A549 treated with GW870086 at 1 μM for 4 hours (cell line): ENCODE measurements at places on chromosomes 7 and 10. TPM values are rescaled to one million over a fixed set of nuclear protein-coding genes. Genes with fewer than 3 reads are reported as not detected.

The HOGA1 gene
- 1.2 to 2.0 TPM (median 1.7 TPM) in 5 replicates for total RNA-seq

The RNF32 gene
- total RNA-seq, result 1.2 to 2.0 TPM (median 1.6 TPM) in 5 replicates

The HGF gene
- total RNA-seq, result 0.03 to 0.07 TPM in 2 of 5 replicates, not detected in the others

The PSTK gene
- total RNA-seq, result 4.2 to 5.2 TPM (median 5.0 TPM) in 5 replicates

The SYCE1 gene
- not detected in 5 replicates for total RNA-seq

The CDNF gene
- 0.95 to 1.6 TPM (median 1.3 TPM) in 5 replicates for total RNA-seq

The GPR158 gene
- total RNA-seq, result 0.05 to 0.07 TPM (median 0.06 TPM) in 4 of 5 replicates, not detected in the other

The CEP55 gene
- 53.5 to 73.6 TPM (median 65.2 TPM) in 5 replicates for total RNA-seq

The CYREN gene
- 69.6 to 87.8 TPM (median 77.0 TPM) in 5 replicates for total RNA-seq

The PLPP4 gene
- total RNA-seq, result 0.28 to 0.42 TPM in 2 of 5 replicates, not detected in the others

The TMEM72 gene
- total RNA-seq, result not detected in 5 replicates

The FBXL13 gene
- 0.26 to 0.65 TPM (median 0.33 TPM) in 5 replicates for total RNA-seq

The NEURL1 gene
- total RNA-seq, result 0.19 to 0.69 TPM (median 0.38 TPM) in 5 replicates

The TAS2R5 gene
- total RNA-seq, result 0.37 to 0.51 TPM (median 0.41 TPM) in 5 replicates

The GPC2 gene
- 0.32 to 1.5 TPM (median 0.84 TPM) in 5 replicates for total RNA-seq

The CLRN3 gene
- total RNA-seq, result not detected in 5 replicates

The ARHGAP19 gene
- 4.8 to 5.7 TPM (median 5.2 TPM) in 5 replicates for total RNA-seq

The SORCS1 gene
- total RNA-seq, result not detected in 5 replicates

The ITPRID1 gene
- not detected in 5 replicates for total RNA-seq

The UBN2 gene
- total RNA-seq, result 1.9 to 3.9 TPM (median 2.8 TPM) in 5 replicates

The ALOX5 gene
- total RNA-seq, result 0.17 to 0.56 TPM (median 0.31 TPM) in 5 replicates

The KCP gene
- 0.09 to 0.18 TPM (median 0.14 TPM) in 5 replicates for total RNA-seq

The PGAM2 gene
- not detected in 5 replicates for total RNA-seq

The NPSR1 gene
- not detected in 5 replicates for total RNA-seq

The PTF1A gene
- total RNA-seq, result not detected in 5 replicates

The BAIAP2L1 gene
- total RNA-seq, result 45.7 to 57.5 TPM (median 53.0 TPM) in 5 replicates

The PDZD7 gene
- 0.67 to 1.3 TPM (median 0.90 TPM) in 5 replicates for total RNA-seq

The PON1 gene
- total RNA-seq, result 0.64 to 1.1 TPM (median 0.80 TPM) in 5 replicates

The HOXA7 gene
- total RNA-seq, result 3.7 to 4.8 TPM (median 4.6 TPM) in 5 replicates

The MYPN gene
- total RNA-seq, result 2.0 to 2.9 TPM (median 2.3 TPM) in 5 replicates

The COL28A1 gene
- 0.54 to 1.0 TPM (median 0.59 TPM) in 5 replicates for total RNA-seq

The TFR2 gene
- 1.9 to 3.3 TPM (median 2.7 TPM) in 5 replicates for total RNA-seq

The FAM221A gene
- total RNA-seq, result 0.28 to 0.53 TPM (median 0.39 TPM) in 4 of 5 replicates, not detected in the other

The ZNF117 gene
- total RNA-seq, result 0.10 to 0.41 TPM (median 0.22 TPM) in 5 replicates

The SLC26A4 gene
- total RNA-seq, result 0.05 to 0.32 TPM (median 0.18 TPM) in 4 of 5 replicates, not detected in the other

The WNT8B gene
- not detected in 5 replicates for total RNA-seq

The DYDC2 gene
- total RNA-seq, result 0.13 to 0.17 TPM in 2 of 5 replicates, not detected in the others

The AMPH gene
- 0.09 to 0.12 TPM (median 0.10 TPM) in 3 of 5 replicates, not detected in the others for total RNA-seq

The CAV2 gene
- total RNA-seq, result 150 to 178 TPM (median 177 TPM) in 5 replicates

The TRIM50 gene
- 0.08 TPM in 1 of 5 replicates, not detected in the others for total RNA-seq

The PWWP2B gene
- total RNA-seq, result 12.9 to 17.1 TPM (median 16.0 TPM) in 5 replicates

The KLF14 gene
- total RNA-seq, result 0.09 TPM in 1 of 5 replicates, not detected in the others

The RELN gene
- total RNA-seq, result 0.01 to 0.21 TPM (median 0.02 TPM) in 3 of 5 replicates, not detected in the others

The CDK14 gene
- total RNA-seq, result 0.09 to 0.23 TPM (median 0.19 TPM) in 5 replicates
